NCI-H446 treated with DMSO at 0.1 percent for 48 hours (cell line): ENCODE measurements at places on chromosomes 6 and 20.

DNA sequence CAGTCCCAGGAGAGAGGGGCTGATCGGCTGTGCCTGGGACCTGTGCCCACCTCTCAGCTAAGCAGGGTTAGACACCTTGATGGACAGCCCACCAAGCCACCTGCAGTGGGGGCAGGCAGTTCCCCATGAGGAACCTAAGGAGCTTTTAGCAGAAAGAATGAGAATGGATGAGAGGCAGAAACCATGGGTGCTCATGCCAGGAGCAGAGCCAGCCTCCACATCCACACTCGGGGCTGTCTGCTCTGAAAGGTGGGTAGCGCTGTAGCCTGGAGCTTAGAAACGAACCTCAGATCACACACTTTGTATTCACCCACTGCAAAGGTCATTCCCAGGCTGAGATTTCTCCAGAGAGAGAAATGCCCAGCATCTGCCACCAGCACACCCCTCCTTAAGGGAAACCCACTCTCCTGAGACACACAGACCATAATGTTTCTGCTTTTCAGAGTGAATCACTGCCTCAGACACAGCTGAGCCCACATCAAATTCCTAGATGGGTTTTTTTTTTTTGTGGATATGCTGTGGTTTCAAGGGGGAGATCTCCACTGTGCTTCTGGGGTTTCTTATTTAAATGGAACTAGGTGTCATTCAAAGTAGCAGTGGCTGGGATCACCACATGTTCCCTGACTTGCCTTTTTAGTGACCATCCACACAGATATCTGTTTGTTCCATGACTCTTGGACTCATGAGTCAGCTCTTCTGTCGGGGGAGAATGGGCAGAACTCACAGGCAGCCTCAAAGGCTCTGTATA is 218.9 kb downstream of the EYA2 start:
- no peak for DNase-seq

DNA sequence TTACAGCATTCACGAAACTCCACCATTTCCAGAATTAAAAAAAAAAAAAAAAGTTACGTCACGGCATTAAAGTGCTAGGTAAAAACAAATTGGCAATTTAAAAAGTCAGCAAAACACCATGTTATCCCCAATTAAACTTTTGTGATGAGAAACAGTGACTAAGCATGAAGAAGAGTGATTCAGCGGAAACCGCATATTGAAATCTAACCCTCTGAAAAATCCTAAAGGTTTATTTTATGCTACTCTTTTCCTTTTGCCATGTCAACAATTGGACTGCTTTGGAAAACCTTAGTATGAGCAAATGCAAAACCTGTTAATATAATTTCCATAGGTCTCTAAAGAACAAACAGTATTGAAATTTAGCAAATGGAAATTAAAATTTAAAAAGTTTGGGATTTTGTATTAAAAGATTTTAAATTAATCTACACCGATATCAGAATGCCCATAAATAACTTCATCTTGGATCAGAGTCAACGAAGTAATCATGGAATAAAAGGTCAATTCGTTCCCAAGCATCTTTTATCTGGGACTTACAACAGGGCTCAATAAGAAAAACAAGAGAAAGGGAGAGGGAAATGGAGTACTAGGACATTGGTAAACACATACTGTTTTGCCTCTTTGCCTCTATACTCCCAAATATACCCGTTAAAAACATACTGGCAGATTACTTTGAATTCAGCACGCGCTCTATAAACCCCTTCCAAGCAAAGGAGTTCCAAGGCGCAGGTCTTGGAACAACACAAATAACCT is 1.1 kb downstream of the FBXO30 start:
- DNase-seq, result no peak

- no peak for DNase-seq
Observed at GRCh38 chr6:32174416-32174815, 1.5 kb downstream of the AGPAT1 start.

DNA sequence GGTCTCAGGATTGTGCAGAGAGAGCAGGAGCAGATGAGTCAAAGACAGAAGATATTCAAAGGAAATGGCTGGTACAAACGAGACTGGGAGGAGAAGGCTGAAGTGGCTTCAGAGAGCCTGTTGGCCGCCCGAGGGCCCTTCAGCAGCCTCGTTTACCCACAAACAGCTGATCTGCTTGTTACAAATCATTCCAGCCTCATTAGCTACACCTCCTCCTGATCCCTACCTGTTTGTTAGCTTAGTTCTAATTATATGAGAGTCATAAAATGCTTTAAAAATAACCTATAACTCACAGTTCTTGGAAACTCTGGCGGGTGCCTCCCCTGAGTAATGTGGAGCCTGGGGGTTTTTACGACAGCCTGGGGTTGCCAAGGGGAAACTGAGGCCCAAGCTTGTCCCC is 12.6 kb downstream of the GLP1R start:
- no peak for DNase-seq
